Fibroblast of gingiva (primary cell): ENCODE measurements at places on chromosomes 12 and 14.
A peak's percentile ranks its signal among the peaks of the same experiment; 100 is the strongest.

DNA sequence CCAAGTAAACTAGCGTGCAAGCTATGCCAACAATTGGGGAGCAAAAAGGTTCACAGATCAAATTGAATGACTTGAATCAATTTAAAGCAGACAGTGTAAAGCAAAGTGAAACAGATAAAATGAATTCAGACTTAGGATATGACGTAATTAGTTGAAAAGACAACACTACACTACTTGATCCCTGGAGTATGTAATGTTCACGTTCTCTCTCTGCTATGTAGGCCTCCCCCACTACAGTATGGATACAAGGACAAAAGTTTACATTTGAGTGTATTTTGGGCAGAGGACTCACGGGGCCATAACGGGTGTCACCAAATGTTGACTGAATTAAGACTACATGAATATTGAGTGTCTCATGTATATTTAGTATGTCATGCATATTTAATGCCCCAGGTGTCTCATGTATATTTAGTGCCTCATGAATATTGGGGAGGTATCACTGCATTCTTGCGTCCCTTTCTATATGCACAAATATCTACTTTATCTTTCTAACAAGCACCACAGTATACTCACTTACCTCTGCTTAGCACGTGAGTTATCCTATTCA is 44.5 kb downstream of the RERGL start:
- DNase-seq = no peak

GRCh38 chr14:63677891-63678379 is 36.3 kb upstream of the WDR89 start:
- DNase-seq = peak; percentile 12

GRCh38 chr12:15118955-15119354 is 102.3 kb downstream of the RERG start:
- DNase-seq = no peak

- no peak for DNase-seq
Observed at GRCh38 chr14:29712601-29713000, 215.0 kb downstream of the PRKD1 start.

GRCh38 chr12:78128211-78128610 is 297.5 kb downstream of the NAV3 start:
- DNase-seq = no peak

- peak; percentile 34 for DNase-seq
Observed at GRCh38 chr12:113097716-113098440, 37.7 kb downstream of the RASAL1 start.

DNA sequence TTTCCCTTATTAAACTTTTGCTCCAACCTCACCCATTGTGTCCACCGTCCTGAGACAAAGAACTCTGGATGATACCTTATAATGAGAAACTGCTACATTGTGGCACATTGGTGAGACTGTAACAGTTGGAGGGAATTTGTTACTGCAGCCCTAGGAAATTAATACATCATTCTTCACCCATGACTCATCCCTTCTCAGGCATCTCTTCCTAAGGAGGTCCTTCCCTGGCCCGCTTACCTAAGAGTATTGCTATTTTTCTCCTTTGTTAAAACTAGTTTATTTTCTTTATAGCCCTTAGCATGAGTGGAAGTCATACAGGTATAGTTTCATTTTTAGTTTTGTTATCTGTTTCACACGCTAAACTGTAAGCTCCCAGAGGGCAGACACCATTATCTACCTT is 87.1 kb downstream of the TMEM260 start:
- DNase-seq = no peak

- peak; percentile 89 for DNase-seq
Observed at GRCh38 chr12:12704593-12705230, 8.7 kb upstream of the GPR19 start.

DNA sequence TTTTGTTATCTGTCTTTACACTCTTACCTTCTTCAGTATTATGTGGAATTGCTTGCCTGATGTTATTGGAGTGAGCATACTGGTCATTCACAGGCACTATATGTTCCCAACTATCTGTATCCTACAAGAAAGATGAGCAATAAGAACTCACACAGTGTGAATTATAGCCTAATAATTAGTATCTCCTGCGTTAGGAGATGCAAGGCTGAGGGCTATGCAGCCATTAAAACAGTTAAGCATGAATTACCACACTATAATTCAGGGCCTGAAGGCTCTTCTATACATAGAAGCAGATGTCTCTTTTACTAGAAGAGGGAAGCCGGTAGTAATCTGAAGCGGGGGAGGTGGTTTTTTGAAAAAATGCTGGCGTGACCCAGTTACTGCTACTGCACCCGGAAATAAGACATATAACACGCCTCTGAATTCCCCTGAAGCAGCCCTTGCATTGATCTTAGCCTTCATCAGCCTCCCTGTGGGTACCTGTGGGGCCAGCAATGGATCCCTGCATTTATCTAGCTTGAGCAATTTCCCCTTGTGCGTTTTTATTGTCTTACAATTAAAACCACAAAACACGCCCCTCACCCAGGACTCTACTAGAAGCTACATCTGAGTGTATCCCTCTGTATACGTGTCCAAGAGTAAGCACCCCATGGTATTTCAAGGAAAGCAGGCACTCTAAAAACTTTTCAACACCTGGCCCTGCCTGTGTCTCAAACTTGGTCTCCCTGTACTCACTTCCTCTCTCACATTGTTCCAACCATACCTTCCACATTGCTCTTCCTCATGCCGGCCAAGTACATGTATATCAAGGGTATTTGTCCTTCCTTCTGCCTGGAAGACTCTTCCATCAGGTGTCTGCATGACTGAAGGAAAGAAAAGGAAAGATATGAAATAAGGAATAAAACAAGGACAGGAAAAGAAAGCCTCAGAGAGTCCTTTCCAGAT is 210.9 kb upstream of the ARID2 start:
- DNase-seq = no peak

- DNase-seq = no peak
Observed at GRCh38 chr12:89355243-89356068, 3.2 kb upstream of the DUSP6 start.

GRCh38 chr12:132153501-132154340 is 9.5 kb downstream of the NOC4L start:
- DNase-seq = peak; percentile 58
